Stimulated activated CD8-positive, alpha-beta memory T cell treated with anti-CD3 and anti-CD28 coated beads, Interleukin-2, amount 100 ng/mL, for 48 hours (primary cell): ENCODE measurements at places on chromosomes 4 and X.

GRCh38 chr4:1417522-1418390, 11.5 kb upstream of the NKX1-1 start:
- no peak for DNase-seq

GRCh38 chr4:52421811-52422213, 237.3 kb downstream of the USP46 start:
- DNase-seq, result no peak

DNA sequence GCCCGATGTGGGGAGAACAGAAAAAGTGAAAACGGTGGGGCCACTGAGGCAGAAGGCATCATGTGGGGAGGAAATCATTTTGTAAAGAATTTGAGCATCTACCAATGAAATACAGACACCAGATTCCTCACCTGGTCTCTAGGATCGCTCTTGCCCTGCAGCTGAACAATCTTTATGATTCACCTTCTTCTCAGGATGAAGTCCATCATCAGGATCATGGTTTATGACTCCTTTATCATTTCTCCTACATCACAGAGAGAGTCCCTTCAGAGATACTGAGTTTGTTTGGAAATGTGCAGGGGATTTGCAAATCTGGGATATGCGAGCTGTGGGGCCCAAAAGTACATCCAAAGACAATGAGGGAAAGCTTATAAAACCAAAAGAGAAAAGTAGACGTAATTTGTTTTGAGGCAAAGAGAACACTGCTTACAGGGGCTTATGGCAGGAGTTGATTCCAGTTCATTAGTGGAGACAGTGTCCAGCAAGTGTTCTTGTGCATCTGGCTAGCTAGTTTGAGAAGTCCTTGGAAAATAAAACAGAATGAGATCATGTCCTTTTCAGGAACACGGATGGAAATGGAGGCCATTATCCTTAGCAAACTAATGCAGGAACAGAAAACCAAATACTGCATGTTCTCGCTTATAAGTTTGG, 15.3 kb upstream of the ANXA5 start:
- DNase-seq, result no peak

DNA sequence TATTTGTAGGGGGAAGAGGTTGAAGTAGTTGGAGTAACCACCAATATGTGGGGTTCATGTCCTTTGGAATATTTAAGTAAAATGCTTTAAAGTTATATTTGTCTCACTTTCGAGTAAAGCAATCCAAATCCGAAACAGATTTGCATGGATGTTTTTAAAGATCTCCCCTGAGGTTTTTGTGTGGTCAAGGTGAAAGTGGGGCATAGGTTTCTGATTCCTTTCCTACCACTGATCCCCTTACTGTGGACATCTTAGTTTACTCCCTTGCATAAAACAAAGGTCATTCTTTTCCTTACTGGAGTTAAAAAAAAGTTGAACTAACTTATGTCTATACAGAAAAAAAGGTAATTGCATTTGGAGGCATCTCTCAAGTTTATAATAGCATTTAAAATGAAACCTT, 71.9 kb upstream of the PHOX2B start:
- no peak for DNase-seq

DNA sequence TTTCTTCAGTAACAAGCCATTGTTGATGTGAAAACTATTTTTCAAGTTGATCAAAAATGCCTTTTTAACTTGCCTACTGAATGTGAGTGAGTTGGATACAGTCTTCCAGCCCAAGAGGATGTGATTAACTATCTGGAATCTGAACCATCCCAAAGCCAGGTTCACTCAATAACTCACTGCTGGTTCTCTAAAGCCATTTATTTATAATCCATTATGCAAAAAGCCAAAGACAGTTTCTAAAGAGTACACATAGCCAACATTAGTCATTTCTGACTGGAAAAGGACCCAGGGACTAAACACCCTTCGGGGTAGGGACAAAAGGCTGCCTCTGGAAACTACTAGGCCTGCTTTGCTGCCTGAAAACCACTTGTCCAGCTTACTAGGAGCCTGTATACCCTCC, 109.6 kb downstream of the SHROOM4 start:
- DNase-seq, result no peak

DNA sequence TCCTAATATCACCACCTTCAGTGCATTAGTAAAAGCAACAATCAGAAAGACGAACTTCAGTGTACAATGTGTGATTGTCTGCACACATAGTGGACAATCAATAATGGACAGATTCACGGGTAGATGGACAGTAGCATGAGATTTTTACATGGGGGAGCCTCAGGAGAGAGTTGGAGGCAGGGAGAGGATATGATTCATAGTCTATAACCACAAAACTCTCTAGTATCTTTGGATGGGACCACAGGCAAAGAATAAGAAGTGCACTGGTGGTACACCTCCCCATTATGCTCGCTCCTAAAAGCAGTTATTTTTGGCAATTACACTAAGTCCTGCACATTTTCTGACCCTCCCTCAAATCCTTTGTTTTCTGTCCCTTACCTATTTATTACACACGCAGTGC, 624.4 kb upstream of the ACTRT1 start:
- no peak for DNase-seq

DNA sequence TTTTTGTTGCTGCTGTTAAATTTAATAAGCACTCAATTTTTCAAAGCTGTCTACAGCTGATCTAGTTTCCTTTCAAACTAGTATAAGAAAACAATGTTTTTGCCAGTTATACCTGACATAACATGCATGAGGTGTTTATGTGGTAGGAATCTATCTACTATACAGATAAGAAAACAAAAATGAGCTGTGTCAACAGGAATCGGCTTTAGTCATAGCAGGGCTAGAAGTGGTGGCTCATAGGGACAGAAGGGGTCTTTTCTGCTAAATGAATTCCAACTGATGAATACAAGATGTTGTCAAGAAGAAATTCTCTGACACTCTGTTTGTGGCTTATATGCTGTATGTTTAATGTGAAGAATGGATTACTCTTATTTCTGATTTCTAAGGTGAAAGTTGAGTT, 55.7 kb upstream of the CLNK start:
- DNase-seq, result no peak

DNA sequence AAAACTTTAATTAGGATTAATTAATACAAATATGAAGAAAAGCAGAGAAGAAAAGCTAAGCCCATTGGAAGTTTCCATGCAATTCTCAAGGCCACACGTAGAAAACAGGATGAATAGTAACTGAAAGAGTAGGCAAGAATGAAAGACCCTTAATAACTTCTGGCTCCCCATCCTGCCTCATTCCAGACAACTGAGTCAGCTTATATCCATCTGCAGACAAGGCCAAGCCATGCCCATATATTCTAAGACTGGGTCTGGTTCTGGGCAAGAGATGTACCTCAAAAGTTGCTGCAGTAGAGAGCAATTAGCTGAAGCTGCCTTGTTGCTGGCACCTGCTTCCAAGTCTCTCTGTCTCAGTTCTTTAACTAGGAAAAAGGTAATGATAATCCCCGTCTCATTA, 244.1 kb downstream of the GPC3 start:
- DNase-seq, result no peak

- no peak for DNase-seq
Observed at GRCh38 chrX:46463682-46464081, 81.5 kb downstream of the ZNF674 start.

DNA sequence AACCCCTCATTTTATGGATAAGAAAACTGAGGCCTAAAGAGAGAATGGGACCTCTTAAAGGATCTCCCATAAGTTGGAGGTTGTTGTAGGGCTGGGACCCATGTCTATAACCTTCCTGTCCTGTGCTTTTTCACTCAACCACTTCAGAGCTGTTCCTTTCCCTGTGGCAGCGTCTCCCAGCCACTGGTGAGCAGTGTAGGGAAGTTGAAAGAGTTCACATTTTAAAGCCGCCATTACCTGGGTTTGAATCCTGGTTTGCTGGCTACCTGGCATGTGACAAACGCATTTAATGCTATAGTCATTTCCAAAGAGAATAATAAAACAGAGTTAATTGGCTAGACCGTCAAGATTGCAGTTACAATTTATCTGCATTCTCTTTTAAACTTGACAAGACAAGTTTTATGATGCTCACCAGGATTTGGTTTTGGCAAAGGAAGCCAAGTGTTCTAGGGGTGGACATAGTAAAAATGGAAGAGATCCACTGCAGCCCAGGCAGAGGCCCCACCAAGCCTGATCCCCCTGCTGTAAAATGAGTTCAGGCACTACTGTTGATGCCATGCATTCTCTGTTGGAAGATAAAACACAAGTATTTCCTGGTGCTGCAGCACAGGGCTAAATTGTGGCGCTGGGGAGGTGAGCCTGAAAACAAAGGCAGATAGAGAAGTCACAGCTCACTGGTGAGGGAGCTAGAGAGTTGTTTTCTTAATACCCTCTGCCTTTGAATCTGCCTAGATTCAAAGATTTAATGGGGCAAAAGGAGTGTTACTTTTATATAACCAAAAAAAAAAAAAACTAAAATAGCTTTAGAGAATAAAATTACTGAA, 218.7 kb downstream of the NWD2 start:
- DNase-seq, result no peak

- DNase-seq, result no peak
Observed at GRCh38 chr4:141356321-141356962, 135.7 kb downstream of the ZNF330 start.

- DNase-seq, result no peak
Observed at GRCh38 chr4:69759189-69759604, 1.2 kb downstream of the SULT1B1 start.

- no peak for DNase-seq
Observed at GRCh38 chr4:131309628-131310027, 1839.5 kb upstream of the PCDH10 start.

DNA sequence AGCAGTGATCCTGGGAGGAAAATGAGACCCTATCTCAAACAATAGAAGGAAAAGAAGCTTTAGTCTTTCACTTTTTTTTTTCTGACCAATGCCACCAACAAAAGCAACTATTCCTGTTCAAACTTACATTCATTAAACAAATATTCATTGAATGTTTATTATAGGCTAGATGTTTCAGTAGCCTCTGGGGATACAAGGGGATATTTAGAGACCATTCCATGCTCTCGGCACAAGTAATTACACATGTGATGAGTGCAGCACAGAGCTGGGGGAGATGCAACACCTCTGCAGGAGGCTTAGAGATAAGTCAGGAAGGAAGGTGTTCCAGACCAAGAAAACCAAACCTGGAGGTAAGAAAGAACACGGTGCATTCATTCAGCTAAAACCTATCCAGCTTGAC, 68.3 kb downstream of the PALLD start:
- DNase-seq, result no peak

GRCh38 chr4:22478426-22478825, 37.4 kb downstream of the ADGRA3 start:
- DNase-seq, result no peak

DNA sequence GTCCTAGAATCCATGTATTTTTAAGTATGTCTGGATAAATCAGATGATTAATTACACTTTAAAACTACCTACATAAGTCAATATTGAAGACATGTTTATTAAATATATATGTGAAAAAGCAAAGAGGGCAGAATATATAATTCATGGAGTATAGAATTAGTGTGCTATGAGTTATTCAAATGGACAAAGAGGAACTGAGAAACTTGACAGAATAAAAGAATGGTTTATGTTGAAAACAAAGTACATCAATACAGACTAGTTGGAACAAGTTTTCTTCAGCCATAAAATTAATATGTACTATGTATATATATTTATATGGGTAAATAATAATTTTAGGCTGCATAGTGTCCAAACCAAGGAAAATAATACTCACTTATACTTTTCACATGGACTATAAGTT, 173.5 kb downstream of the NPFFR2 start:
- no peak for DNase-seq

DNA sequence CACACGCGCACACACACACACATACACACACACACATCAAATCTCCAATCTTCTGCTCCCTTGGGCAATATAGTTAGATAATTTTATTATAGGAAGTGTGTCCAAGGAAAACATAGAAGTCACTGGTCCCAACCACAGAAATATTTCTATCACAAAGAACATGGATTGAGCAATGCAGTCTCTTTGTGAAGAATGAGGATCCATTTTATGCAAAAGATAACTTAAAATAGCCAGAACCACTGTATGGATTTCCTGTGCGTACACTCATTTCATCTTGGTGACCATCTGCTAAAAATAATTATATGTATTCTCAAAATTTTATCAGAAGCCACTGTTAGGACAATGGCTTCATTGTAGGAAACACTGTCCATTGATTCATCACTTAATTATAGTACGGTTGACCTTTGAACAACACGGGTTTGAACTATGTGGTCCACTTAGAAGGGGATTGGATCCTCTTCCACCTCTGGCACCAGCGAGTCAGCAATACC, 169.6 kb upstream of the MXRA5 start:
- no peak for DNase-seq

- DNase-seq, result no peak
Observed at GRCh38 chr4:143359644-143360193, 23.0 kb downstream of the GAB1 start.

GRCh38 chrX:13404364-13404763, 84.5 kb upstream of the ATXN3L start:
- DNase-seq, result no peak

- no peak for DNase-seq
Observed at GRCh38 chr4:7781366-7781765, 158.3 kb downstream of the AFAP1 start.

DNA sequence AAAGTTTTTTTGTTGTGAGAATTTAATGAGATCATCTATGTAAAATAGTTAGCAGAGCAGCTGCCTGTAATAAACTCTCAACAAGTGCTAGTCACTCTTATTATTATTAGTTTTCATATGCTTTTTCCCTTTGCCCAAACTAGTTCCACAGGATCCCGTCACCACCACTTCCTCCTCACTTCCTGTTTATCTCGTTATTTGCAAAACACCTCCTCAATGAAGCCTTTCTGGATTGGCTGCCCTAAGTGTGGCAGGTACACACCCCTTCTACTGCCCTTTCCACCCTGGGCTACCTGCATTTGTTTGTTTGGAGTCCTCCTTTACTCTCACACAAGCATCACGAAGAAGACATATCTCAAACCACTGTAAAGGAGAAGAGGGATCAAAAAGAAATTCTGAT, 54.4 kb upstream of the KLF3 start:
- no peak for DNase-seq

DNA sequence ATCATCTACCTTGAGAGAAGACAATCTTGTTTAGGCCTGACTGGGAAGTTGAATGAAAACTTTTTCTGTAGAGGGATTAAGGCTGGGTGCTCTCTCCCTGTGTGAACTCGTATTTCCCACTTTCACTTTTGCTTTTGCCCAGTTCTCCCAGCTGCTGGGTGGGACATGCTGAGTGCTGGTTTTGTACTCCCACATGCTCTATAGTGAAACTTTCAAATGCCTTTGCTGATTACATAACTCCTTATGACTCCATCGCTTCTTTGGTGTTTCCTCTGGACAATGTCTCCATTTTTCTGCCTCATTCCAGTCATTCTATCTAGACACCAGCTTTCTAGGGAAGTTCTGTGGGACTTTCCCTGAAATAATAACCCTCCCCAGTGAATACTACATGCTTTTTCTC, 100.5 kb downstream of the CLNK start:
- no peak for DNase-seq
